ENCODE measurements at places on chromosomes 5 and 9.
A peak's percentile ranks its signal among the peaks of the same experiment; 100 is the strongest.

GRCh38 chr9:38026021-38026809 lies 42.8 kb downstream of the SHB start:
- DNase-seq, result peak; percentile 92

DNA sequence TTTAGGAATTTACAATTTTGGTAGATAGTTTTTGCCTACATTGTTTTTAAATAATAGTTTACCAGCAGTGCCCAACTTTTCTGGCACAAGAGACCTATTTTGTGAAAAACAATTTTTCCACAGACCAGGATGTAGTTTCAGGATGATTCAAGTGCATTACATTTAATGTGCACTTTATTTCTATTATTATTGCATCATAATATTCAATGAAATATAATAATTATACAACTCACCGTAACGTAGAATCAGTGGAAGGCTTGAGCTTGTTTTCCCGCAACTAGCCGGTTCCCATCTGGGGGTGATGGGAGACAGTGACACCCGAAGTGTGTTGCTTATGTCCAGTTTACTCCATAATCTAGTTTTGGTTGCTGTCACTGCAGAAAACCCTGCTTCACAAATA lies 3.5 kb upstream of the HNRNPA0 start:
- DNase-seq, result no peak

GRCh38 chr5:143758015-143758414 lies 53.9 kb upstream of the HMHB1 start:
- no peak for DNase-seq

- DNase-seq, result no peak
Observed at GRCh38 chr9:129779560-129780190, 23.3 kb upstream of the TOR1B start.

- no peak for DNase-seq
Observed at GRCh38 chr9:105308461-105309341, 64.2 kb downstream of the SLC44A1 start.

- no peak for DNase-seq
Observed at GRCh38 chr9:35687972-35688557, 1.7 kb downstream of the TPM2 start.

- DNase-seq, result no peak
Observed at GRCh38 chr5:117761186-117761585, 1186.6 kb upstream of the SEMA6A start.

- DNase-seq, result no peak
Observed at GRCh38 chr5:54607006-54607405, 89.4 kb downstream of the SNX18 start.

DNA sequence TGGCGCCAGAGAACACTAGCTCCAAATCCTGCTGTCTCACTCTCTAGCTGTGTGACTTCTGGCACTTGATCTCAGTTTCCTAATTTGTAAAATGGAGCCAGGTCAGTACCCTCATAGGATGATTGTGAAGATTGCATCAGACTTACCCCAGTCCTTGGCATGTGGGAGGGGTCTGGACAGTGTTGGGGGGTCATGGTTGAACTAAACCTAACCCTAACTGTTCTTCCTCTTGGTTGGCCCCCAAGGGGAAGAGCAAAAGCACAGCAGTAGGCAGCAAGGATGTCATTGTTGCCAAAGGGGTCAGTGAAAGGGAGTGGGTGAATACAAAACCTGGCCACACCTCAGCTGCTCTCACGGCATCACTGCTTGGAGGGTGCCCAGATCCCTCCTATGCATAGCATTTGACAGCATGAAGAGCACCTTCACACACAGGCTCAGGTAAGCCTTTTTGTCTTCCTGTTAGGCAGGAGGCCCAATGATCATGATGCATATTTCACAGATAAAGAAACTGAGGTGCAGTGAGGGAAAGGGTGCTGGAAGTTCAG lies 15.7 kb upstream of the CXCL14 start:
- DNase-seq, result no peak

DNA sequence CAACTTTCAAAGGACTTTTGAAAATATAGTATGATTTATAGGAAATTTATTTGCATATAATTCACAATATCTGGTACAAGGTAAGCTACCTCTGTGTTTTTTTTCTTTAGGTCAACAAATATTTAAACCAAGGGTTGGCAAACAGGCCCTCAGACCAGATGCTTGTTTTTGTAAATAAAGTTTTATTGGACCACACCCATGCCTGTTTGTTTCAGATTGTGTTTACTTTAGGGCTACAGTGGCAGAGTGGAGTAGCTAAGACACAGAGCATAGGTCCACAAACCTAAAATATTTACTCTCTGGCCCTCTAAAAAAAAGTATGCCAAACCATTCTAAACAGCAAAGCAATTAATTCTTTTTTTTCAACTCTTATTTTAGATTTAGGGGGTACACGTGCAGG lies 119.7 kb upstream of the CCDC152 start:
- DNase-seq, result no peak

GRCh38 chr5:82374637-82375036 lies 96.5 kb upstream of the RPS23 start:
- DNase-seq, result no peak
